Omental fat pad (tissue), 4 donors: ENCODE measurements at places on chromosomes 5 and 9. TPM values are rescaled to one million over a fixed set of nuclear protein-coding genes. Genes with fewer than 3 reads are reported as not detected.

The IRX1 gene
- 0.60 TPM for total RNA-seq

The GARIN3 gene
- total RNA-seq = not detected

The RAI14 gene
- total RNA-seq = 16.4 TPM

The F12 gene
- 0.38 TPM for total RNA-seq

The CTXN3 gene
- total RNA-seq = not detected

The SLC22A4 gene
- total RNA-seq = 4.9 TPM

The LVRN gene
- total RNA-seq = 34.5 TPM

The GPSM1 gene
- 9.0 TPM for total RNA-seq

The PCDHB3 gene
- total RNA-seq = 2.0 TPM

The ALDOB gene
- total RNA-seq = not detected

The LECT2 gene
- total RNA-seq = not detected

The CXCL14 gene
- total RNA-seq = 38.9 TPM

The HTR1A gene
- not detected for total RNA-seq

The ADRB2 gene
- total RNA-seq = 42.7 TPM

The SPINK5 gene
- total RNA-seq = not detected

The PLPPR1 gene
- not detected for total RNA-seq

The JAKMIP2 gene
- total RNA-seq = 0.28 TPM

The NR5A1 gene
- total RNA-seq = not detected

The SSBP2 gene
- total RNA-seq = 38.8 TPM

The CCDC180 gene
- 2.9 TPM for total RNA-seq

The SPINK7 gene
- total RNA-seq = not detected

The NEUROG1 gene
- total RNA-seq = not detected

The RNF183 gene
- not detected for total RNA-seq

The SLC31A2 gene
- total RNA-seq = 50.3 TPM

The PCDHGC5 gene
- 3.2 TPM for total RNA-seq

The RHOBTB3 gene
- total RNA-seq = 143 TPM

The NIPSNAP3A gene
- 24.3 TPM for total RNA-seq

The NACC2 gene
- 24.1 TPM for total RNA-seq

The FRRS1L gene
- 0.24 TPM for total RNA-seq

The HAND1 gene
- total RNA-seq = 1.7 TPM

The HINT2 gene
- total RNA-seq = 19.8 TPM

The GDNF gene
- total RNA-seq = not detected

The SELENOP gene
- 658 TPM for total RNA-seq

The BTNL8 gene
- total RNA-seq = 8.8 TPM

The HBEGF gene
- 66.3 TPM for total RNA-seq

The SLC6A7 gene
- total RNA-seq = not detected
